ENCODE measurements at places on chromosomes 1 and 21.

- DNase-seq: no peak
Measured at GRCh38 chr1:202639500-202639899, 70.8 kb downstream of the SYT2 start.

- DNase-seq: no peak
Measured at GRCh38 chr1:203162403-203162802, 13.2 kb downstream of the MYBPH start.

DNA sequence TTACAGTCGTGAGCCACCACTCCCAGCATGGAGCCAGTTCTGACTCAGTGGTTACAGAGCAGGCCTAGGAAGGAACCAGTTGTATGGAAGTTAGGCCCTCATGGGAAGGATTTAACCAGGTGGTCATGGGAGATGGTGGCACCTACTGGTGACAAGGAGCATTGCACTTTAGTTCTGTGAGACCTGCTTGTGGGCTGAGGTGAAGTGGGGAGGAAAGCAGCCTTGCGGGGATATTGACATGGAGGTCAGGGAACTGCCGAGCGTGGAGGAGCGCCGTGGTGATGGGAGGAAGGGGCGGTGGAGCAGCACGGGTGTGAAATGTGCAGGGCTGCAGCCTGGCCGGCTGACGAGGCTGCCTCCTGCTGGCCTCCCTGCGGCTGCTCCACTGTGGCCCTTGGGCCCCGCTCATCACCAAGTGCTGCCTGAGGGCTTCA lies 100.4 kb downstream of the GALNT2 start:
- peak; percentile 59 for DNase-seq

DNA sequence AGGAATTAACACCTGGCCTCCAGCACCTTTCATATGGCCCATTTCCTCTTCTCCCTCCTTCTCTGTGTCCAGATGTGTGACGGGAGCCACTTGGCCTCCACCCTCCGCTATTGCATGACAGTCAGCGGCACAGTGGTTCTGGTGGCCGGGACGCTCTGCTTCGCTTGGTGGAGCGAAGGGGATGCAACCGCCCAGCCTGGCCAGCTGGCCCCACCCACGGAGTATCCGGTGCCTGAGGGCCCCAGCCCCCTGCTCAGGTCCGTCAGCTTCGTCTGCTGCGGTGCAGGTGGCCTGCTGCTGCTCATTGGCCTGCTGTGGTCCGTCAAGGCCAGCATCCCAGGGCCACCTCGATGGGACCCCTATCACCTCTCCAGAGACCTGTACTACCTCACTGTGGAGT lies 5.6 kb downstream of the TMEM61 start:
- DNase-seq: no peak

DNA sequence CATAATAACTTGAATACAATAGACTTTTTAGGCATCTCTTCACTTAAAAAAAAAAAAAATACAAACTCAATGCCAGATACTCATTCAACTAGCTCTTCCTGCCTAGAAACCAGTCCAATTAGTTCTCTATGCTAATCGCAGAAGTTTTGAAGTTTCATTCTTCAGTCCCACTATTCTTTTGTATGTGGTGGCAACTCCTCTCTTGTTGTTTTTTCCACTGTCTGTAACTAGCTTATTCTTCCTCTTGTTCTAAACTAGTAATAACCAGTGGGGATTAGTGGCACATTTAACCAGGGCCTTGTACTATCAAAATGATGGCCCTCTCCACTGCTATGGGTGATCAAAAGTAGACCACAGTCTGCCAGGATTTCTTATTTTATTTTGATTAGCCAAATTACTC lies 52.5 kb downstream of the SELENOF start:
- no peak for DNase-seq

- no peak for DNase-seq
Measured at GRCh38 chr1:35448344-35448801, 108.8 kb downstream of the KIAA0319L start.

DNA sequence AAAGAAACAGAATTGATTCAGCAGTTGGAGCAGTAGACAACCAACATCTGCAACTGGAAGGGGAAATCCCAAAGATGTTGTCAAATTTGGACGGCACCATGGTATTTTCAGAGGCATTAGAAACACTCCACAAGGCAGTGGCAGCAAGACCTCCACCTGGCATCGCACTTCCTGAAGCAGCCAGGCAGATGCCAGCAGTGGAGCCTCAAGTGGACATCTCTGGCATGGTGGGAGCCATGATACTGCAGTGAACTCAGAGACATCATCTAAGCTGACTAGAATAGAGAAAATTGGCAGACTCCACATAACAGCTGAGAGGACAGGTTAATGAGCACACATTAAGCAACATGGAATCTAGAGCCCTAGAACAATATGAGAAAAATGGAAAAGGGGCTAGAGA lies 33.9 kb upstream of the RGS8 start:
- no peak for DNase-seq

- DNase-seq: no peak
Measured at GRCh38 chr1:12447849-12448312, 170.1 kb downstream of the DHRS3 start.

- no peak for DNase-seq
Measured at GRCh38 chr1:185426848-185427247, 109.8 kb upstream of the IVNS1ABP start.

- no peak for DNase-seq
Measured at GRCh38 chr1:228987286-228987685, 252.0 kb downstream of the RHOU start.

DNA sequence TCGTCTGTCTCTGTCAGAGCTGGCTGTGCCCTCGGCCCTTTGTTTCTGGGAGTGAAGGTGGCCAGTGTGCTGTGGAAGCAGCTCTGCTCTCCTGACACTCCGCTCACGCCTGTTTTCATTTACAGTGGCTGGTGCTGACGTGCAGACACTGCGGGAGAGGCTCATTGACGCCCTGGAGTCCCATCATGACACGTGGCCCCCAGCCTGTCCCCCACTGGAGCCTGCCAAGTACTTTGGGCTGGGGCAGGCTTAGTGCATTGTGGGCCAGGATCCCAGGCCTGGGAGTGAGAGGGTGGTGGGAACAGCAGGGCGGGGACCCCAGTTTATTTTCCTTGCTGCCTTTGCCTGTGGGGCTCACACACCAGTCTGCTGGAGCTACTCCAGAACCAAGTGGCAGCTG lies 21.1 kb downstream of the QSOX1 start:
- DNase-seq: no peak

DNA sequence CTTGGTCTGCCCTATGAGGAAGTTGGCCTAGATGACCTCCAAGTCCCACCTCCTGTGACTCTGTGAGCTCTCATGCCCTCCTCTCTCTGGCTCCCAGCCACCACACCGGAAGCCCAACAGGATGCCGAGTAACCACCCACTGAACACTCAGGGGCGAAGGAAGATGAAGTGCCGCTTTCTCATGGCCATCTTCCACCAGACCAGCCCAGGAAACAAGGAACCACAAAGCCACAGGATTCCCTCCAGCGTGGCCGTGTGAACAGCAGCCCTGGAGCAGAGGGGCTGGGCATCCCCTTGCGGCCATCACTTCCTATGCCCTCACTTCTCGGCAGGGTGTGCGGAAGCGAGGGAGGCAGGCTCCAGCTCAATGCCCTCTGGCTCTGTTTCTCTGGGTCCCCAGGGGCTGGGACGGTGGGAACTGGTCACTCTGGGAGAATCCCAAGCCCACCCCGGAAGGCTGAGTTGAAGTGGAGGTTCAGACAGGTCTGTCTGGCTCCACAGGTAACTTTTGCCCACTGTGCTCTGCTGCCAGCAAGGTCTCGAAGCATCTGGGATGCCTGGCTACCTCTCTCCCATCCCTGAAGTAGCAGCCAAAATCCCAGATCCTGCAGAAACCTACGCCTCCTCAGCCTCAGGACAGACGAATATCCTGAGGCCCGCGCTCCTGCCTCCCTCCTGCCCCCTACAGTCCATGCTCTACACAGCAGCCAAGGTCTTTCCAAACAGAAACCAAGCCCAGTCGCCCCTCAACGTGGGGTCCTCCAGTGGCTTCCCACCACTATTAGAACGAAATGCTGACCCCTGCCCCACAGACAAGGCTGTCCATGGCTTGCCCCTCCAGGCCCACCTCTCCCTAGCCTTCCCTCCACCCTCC lies 44.2 kb upstream of the ECE1 start:
- DNase-seq: no peak

DNA sequence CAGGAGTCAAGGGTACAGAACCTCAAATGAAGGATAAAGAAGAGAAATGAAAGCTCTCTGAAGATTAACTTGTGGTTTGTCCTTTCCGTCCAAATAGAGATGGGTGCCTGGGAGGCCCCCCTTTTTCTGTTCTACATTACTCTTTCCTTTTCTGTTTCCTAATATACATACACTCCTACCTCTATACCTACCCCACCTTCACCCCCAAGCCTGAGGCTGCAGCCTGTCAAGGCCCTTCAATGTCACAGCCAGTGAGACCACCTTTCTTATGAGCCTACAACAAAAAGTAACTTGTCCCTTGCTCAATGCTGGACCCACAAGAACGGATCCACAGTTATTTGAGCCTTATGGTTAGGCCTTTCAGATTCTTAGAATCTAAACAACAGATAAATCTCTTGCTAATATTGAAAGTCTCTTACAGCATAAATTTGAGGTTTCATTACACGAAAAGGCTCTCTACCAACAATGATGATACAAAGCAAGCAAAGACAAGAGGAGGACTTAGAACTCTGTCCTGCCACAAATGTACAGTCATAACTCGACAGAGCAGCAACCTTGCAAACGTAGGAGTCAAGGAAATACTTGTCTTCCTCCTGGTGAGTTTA lies 4.1 kb upstream of the TRAF3IP3 start:
- DNase-seq: no peak

GRCh38 chr1:211894312-211894711 lies 63.7 kb upstream of the LPGAT1 start:
- DNase-seq: no peak
